Fibroblast of upper back skin (primary cell): ENCODE measurements at places on chromosomes 1 and 21.

DNA sequence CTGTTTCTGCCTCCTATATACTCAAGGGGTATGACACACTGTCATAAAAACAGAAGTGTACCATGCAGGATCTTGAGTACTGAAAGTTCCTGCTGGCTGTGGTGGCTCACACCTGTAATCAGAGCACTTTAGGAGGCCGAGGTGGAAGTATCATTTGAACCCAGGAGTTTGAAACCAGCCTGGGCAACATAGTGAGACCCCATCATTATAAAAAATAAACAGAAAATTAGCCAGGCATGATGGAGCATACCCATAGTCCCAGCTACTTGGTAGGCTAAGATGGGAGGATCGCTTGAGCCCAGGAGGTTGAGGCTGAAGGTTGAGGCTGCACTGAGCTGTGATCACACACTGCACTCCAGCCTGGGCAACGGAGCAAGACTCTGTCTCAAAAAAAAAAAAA, 20.1 kb downstream of the ERI3 start:
- no peak for DNase-seq

DNA sequence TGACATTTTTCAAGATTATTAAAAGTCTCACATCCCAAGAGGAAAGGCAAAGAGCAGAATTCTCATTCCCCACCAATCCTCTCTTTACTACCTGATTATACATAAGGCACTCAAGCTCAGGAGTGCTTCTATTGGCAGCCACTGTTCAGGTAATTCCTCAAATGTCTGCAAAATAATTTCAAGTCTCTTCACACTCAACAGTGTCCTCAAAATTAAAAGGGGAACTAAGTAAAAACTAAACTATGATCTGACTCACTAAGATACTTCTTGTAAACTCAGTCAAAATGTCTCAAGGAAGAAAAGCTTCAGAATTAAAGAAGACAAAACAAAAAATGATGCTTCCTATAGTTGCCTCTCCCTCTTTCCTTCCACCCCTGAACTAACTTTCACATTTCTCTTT, 135.6 kb downstream of the GPATCH2 start:
- DNase-seq: no peak

DNA sequence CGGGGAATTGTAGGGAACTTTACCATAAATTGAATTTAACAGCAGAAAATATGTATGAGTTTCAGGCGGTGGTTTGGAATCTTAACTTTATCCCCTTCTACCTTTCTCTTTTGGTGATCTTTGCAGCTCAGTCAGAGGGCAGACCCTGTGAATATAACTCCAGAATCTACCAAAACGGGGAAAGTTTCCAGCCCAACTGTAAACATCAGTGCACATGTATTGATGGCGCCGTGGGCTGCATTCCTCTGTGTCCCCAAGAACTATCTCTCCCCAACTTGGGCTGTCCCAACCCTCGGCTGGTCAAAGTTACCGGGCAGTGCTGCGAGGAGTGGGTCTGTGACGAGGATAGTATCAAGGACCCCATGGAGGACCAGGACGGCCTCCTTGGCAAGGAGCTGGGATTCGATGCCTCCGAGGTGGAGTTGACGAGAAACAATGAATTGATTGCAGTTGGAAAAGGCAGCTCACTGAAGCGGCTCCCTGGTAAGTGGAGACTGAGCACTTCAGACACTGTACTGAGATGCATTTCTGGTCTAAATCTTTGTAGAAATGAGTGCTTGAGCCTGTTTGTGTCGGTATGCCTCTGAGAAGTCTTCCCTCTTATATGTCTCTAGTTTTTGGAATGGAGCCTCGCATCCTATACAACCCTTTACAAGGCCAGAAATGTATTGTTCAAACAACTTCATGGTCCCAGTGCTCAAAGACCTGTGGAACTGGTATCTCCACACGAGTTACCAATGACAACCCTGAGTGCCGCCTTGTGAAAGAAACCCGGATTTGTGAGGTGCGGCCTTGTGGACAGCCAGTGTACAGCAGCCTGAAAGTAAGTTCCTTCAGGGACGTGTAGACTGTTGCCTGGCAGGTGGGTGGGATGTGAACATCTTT, 1.5 kb downstream of the CCN1 start:
- DNase-seq: peak; percentile 79

DNA sequence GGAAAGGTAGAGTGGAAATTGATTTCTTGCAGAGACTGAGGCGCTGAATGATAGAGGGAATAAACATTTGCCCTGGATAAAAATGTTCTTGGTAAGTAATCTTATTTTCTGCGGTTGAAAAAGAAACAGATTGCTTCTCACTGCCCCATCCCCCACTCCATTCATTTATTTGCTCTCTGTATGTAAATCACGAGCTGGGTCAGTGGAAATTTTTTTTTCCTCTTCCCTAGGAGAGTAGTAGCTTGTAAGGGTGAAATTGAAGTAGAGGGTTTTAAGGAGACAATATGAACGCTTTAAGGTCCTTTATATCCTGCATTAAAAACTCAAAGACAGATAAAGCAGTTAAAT, 1.4 kb upstream of the BRINP3 start:
- DNase-seq: no peak

DNA sequence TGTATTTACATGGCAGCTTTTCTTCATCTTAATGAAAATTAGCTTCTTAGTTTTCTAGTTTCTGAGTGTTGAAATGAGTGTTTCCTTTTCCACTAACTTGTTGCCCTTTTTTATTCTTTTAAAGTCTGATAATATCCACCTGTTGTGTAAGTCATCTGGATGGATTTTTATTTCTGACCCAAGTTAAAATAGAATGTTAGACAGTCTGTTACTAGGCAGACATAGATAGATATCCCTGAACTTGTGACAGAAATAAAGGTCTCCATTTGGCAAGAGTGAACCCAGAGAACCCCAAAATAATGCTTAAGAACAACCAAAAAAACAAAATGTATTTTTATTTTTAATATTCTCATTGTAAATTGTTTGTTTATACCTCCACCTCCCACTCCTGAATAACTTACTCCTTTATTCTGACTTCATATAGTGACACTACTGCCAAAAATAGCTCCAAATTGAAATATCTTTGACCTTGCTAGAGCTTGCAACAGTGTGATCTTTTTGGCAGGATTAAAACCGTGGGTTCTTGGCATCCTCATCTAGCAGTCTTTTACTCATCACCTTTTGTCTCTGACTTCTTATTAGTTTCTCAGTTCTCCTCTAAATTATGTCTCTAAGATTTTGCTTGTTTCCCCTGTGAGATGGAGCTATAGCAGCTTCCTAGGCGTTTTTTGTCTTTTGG, 26.9 kb upstream of the SH3D21 start:
- peak; percentile 44 for DNase-seq

- DNase-seq: no peak
Measured at GRCh38 chr1:172360985-172361384, 59.5 kb upstream of the C1orf105 start.

DNA sequence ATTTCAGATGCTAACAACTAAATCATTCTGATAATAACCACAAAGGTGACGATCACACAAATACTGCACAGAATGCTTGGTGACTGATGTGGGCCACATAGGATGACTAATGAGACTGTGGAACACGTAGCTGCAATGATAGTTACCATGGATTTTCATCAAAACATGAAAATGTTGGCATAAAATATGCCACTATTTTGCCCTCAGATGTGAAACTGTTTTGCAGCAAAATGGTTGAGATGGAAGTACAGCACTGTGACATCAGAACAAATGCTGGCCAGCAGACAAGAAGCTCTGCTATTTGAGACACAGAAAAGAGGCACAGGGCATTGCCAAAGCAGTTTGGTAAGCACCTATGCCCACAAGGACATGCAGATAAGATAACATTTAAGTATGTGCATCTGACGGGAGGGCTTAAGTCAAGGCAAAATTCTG, 83.8 kb downstream of the NIBAN1 start:
- DNase-seq: no peak

GRCh38 chr1:22808676-22809483, 98.2 kb downstream of the EPHB2 start:
- peak; percentile 81 for DNase-seq

- no peak for DNase-seq
Measured at GRCh38 chr1:50417507-50417906, 5.7 kb downstream of the DMRTA2 start.

- no peak for DNase-seq
Measured at GRCh38 chr1:938711-939489, 15.2 kb downstream of the SAMD11 start.

- DNase-seq: no peak
Measured at GRCh38 chr21:28602546-28602945, 390.1 kb downstream of the LTN1 start.

- no peak for DNase-seq
Measured at GRCh38 chr1:24503059-24503751, 569 bp downstream of the RCAN3 start.

GRCh38 chr1:159663552-159663951, 50.8 kb downstream of the CRP start:
- DNase-seq: no peak

GRCh38 chr1:91727763-91728162, 158.2 kb downstream of the TGFBR3 start:
- DNase-seq: peak; percentile 63

GRCh38 chr1:224488806-224489499, 54.4 kb upstream of the WDR26 start:
- no peak for DNase-seq

GRCh38 chr1:25890239-25891034, 14.9 kb upstream of the PAQR7 start:
- peak; percentile 44 for DNase-seq

GRCh38 chr1:207032528-207033017, at the start of gene C1orf116:
C1orf116 (minus strand) TSS chr1:207032756; CDS start chr1:207027598, 5,158 bp downstream.
- no peak for DNase-seq

GRCh38 chr1:46903481-46903880, 37.8 kb downstream of the CYP4A11 start:
- DNase-seq: no peak
